Activated CD4-positive, CD25-positive, alpha-beta regulatory T cell treated with anti-CD3 and anti-CD28 coated beads, Interleukin-2, amount 50 U/mL, for 16 hours (primary cell): ENCODE measurements at places on chromosomes 6 and 20.

DNA sequence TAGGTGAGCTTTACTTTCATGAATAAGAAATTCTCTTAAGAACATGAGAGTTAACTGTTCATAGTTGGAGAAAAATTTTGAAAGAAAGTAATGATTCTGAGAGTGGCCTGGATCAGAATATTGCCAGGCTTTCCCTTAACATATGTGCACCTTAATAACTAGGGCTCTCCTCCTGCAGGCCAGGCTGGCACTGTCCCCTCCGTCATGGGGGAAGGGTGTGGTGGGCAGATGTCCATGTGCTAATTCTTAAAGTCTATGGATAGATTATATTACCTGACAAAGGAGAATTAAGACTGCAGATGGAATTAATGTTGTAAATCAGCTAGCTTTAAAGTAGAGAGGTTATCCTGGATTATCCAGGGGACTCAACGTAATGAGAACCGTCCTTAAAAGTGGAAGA is 10.9 kb upstream of the KLHL32 start:
- DNase-seq = no peak

GRCh38 chr6:138944412-138944811 is 43.6 kb downstream of the REPS1 start:
- no peak for DNase-seq

DNA sequence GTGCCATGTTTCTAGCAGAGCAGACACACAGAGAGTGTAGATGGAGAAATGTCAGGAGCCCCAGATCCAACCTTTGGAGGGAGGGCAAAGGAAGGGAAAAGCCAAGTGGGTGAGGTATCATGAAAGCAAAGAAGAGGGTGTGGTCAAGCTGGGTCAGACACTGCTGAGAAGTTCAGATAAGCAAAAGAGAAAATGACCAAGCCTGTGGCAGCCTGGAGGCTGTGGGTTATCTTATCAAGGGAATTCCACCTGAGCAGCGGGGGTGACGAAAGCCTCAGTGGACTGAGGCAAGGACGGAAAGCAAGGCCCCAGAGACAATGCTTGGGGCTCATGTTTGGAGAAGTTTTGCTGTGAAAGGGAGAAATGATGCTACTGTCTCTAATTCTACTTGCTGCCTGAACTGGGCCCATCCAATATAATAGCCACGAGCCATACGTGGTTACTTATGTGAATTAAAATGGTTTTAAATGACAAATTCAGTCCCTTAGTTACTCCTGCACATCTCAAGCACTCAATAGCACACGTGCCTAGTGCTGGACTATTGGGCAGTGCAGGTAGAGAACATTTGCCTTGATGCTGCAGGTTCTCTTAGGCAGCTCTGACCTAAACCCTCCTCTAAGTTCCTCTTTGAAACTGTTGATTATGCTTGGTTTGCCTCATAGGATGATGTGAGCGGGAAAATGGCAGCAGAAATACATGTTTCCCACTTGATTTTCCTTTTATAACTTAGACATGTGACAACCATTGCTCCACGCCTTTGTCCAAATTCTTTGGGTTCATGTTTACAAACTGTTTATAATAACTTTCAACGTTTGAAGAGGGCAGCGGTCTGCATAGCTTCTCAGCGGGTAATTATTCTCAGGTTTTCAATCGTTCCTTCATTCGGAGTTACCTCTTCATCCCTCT is 63.7 kb downstream of the SLC22A23 start:
- no peak for DNase-seq

DNA sequence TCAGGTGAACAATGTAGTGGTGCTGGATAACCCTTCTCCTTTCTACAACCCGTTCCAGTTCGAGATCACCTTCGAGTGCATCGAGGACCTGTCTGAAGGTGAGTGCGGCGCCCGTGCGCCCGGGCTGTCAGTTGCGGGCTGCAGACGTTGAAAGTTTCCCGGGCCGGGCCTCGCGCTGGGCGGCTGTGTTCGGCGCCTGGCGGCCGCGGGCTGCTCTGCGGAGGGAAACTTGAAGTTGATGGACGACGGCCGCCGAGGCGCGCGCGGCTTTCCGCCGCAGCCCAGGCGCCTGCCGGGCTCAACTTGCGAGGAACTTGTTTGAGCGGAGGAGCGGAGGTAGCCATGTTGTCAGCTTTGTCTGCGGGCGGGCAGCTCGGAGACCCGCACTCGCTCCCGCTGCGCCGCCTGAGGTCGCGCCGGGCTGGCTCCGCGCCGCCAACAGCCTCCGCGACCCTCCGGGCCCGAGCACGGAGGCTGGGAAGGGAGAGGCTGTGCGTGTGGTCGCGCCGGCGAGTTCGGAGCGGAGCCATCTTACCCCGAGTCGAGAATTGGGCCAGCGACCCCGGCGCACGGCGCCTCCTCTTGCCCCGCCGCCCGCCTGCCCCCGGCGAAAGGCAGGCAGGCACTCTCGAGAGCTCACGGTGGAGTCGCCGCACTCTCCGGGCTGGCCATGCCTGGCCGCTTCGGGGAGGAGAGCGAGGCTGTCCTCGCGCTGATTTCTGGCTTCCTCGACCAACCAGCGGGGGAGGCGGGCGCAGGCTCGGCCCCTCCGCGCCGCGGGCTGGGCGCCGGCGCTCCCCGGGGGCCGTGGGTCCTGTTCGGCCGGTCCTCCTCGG is 691 bp downstream of the ASF1A start:
- DNase-seq = peak; percentile 23

DNA sequence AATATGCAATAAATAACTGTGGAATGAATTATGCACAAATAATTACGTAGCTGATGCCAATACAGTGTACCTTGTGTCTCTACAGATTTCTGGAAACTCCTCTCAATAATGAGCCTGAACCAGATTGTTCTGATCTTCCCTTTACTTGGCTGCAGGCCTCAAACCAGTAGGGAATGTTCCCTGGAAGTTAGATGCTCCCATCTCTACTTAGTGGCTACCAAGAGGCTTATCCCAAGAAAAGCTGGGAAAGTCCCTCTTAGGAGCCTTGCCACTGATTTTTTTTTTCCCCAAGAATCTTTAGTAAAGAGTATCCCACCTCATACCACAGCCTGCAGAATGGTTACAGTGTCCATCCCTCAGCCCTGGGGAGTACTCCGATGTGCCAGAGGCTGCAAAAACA is 702.1 kb downstream of the RFPL4B start:
- DNase-seq = no peak

DNA sequence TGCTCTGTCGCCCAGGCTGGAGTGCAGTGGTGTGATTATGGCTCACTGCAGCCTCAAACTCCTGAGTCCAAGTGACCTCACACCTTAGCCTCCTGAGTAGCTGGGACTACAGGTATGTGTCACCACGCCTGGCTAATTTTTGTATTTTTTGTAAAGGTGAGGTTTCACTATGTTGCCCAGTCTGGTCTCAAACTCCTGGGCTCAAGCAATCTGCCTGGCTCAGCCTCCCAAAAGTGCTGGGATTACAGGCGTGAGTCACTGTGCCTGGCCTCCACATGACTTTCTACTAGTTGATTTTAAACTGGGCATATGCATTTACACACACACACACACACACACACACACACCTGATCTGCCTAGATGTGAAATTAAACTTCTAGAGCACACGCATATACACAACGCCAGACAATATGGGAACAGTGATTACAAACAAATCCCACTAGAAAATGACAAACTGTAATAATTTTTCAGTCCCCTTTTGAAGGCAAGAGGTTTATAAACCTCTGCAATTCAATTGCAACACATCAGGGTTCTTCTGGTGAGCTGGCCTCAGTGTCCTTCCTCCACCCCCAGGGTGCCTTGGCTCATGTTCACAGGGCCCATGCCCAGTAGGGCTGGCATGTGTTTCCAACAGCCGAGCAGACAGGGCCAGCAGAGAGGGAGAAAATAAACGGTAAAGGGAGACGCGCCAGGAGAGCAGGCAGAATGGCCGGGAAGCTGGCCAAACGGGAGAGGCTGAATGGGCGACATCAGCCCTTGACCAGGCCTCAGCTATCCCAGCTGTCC is 31.2 kb downstream of the PARD6B start:
- no peak for DNase-seq

GRCh38 chr6:21935561-21936028 is 342.0 kb downstream of the SOX4 start:
- no peak for DNase-seq

DNA sequence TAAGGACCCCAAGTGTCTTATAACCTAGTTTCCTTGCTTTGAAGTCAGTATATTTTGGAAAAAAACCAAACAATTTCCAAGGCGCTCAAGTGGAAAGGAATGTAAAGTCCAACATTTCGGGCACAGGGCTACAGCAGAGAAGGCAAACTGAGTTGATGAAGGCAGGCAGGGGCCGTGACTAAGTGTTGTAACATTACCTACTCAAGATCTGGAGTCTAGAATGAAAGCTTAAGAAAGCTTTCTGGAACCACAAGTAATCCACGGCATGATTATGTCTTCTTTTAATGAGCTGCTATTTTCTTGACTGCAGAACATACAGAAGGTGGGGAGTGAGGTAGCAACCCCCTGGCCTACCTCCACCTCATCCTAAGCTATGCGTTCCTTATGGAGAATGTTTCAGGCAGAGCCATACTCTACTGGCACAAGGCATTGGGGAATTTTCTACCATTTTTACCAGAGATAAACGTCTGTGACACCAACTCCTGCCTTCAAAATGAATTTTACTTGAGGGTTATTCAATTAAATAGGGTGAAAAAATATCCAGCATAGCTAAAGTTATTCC is 4.3 kb downstream of the PPP1R10 start:
- no peak for DNase-seq

DNA sequence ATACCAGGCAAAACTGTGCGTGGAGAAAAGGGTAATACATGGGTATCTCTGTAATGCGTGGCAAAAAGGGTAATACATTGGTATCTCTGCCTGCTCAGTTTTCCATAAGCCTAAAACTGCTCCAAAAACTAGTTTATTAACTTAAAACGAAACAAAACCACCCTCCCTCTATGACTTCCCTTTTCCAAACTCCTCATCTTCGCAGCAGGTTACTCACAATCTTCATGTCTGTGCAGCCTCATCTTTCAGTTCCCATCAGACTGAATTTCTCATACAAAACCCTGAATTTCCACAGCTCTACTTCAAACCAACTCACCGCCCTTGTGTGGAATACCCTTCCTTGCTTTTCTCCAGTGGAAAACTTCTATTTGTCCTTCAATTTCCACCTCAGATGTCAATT is 199.4 kb downstream of the PHACTR1 start:
- no peak for DNase-seq

- no peak for DNase-seq
Measured at GRCh38 chr6:41667195-41667594, 28.9 kb downstream of the MDFI start.

- DNase-seq = peak; percentile 47
Measured at GRCh38 chr6:89940225-89941027, 46.2 kb downstream of the GJA10 start.

DNA sequence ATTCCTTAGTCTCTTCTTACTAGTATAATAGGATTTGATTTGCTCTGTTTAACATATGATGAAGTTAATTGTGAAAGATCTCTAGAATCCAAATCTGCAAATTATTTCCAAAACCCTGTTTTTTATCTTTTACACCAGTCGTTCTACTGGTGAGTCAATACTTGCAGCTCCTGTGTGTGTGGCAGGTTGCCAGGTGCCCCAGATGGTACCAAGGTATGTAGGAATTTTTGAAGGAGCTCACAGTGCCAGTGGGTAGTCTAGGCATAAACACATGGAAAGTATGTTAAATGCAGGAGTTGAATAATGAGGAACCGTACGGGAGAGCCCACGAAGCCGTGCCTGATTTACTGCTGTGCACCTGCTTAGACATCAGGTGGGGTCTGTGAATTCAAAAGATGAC is 192.2 kb downstream of the FARS2 start:
- no peak for DNase-seq

DNA sequence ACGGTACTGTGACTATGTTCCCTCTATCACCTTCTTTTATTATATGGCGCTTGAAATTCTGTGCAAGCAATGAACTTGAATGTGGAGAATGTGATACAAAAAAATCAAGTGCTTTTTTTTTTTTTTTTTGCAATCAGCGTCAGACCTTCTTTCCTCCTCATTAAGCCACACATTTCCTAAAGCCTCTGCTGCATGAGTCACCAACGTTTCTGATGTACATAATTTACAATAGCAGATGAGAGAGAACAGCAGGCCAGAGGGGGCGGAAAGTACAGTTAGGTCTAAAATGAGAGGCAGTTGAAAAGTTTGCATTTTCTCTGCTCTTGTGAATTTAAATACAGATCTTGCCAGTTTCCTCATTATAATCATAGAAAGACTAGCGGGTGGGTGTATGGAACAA is 114.6 kb upstream of the RIPOR2 start:
- DNase-seq = peak; percentile 25

- DNase-seq = no peak
Measured at GRCh38 chr20:32438331-32438858, 80.3 kb downstream of the ASXL1 start.

DNA sequence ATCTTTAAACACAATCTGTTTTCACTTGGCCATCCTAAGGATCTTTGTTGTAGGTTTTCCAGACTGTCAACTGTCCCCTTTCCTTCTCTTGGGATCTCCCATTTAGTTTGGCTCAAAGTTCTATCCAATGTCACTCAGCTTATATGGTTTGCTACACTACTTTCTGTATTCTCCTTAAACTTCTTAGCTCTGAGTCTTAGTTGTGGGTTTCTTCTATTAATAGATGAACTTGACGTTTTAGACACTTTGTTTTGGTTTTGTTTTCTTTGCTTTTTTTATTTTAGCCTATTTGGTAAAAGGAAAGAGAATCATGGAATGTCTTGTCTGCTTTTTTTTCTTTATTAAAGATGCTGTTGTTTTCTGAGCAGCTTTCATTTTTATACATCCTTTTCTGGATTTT is 11.4 kb downstream of the RMND1 start:
- no peak for DNase-seq

- no peak for DNase-seq
Measured at GRCh38 chr6:33956206-33956605, 152.4 kb upstream of the MLN start.

DNA sequence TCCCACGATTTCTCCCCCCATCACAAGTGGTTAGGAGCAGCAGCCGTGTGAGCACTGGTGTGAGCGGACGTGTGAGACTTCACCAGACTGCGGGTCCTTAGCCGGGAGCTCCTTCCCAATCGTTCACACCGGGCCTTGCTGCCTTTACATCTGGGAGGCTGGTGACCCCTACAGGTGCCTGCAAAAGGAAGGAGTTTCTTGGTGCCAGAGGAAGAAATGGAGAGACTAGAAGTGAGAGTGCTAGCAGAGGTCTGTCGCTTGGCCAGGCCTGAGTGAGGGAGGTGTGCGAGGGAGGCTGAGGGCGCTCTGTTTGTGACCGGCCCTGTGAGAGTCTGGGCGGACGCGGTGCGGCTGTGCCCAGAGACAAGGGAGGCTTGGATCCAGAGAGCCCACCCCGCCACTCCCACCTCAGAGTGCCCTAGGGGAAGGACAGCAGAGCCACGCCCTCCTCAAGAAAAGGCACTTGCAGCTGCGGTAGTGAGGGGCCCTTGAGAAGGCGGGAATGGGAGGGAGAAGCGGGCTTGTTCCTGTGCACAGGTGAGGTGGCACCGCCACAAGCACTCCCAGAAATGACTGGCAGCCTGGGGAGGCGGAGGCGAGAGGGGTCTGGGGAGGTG is 10.0 kb upstream of the ARMC2 start:
- no peak for DNase-seq

- no peak for DNase-seq
Measured at GRCh38 chr6:111605100-111605751, 452 bp downstream of the TRAF3IP2 start.

- no peak for DNase-seq
Measured at GRCh38 chr20:58102261-58102660, 126.2 kb downstream of the ANKRD60 start.

GRCh38 chr20:51034476-51034875 is 11.6 kb upstream of the KCNG1 start:
- no peak for DNase-seq

- DNase-seq = no peak
Measured at GRCh38 chr20:23125625-23126191, 39.6 kb upstream of the CD93 start.
